Astrocyte of the spinal cord (primary cell): ENCODE measurements at places on chromosomes 16 and 17.

- DNase-seq, result peak; percentile 24
Observed at GRCh38 chr17:46013502-46014165, 14.6 kb downstream of the STH start.

DNA sequence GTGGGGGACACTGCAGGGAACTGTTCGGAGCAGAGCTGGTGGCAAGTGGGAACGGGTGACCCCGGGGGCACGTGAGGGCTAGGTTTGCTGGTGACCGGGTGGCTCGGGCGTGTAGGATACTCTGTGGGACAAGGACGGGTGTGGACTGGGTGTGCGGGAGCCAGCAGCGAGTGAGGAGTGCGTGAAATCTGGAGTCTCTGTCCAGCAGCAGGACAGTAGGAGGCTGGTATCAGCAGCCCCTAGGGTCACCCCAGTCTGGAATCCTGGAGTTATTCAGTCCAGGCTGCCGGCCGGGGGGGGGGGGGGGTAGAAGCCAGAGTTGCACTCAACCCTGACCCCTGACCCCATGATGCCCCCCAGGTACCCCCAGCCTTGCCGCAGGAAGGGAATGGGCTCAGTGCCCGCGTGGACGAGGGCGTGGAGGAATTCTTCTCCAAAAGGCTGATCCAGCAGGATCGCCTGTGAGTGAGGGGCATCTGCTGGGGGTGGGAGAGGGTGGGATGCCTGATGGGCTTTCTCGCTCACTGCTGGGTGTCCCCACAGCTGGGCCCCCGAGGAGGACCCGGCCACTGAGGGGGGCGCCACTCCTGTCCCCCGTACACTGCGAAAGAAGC lies 6.2 kb downstream of the ACD start:
- DNase-seq, result no peak

DNA sequence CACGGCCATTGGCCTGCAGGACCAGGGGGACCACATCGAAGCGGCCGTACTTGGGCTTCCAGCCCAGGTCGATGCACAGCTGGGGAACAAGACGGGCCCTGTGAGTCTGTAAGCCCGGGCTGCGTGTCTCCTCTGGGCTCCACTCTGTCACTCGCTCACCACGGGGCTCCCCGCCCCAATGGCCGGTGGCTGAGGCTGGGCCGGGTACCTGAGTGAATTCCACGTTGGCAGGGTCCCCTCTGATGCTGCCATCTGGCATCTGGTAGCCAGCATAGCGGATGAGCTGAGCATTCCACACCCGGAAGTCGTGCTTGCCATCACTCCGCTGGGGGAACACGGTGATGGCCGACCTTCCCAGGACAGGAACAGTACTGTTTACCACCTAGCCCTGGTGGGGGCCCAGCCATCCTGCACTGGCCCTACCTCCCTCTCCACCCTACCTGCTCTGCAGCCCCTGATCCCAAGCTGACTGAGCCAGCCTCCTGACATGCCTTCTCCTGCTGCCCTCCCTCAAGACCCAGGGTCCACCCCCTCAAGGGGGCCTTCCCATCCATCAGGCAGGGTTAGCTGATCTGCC lies 19.4 kb downstream of the NOS2 start:
- no peak for DNase-seq

- DNase-seq, result no peak
Observed at GRCh38 chr16:84606081-84606875, 11.6 kb downstream of the COTL1 start.

- DNase-seq, result no peak
Observed at GRCh38 chr17:49987681-49988441, 7.2 kb downstream of the DLX3 start.

- no peak for DNase-seq
Observed at GRCh38 chr17:32463304-32463703, 19.0 kb downstream of the PSMD11 start.
